ENCODE measurements at places on chromosomes 16 and 17.

DNA sequence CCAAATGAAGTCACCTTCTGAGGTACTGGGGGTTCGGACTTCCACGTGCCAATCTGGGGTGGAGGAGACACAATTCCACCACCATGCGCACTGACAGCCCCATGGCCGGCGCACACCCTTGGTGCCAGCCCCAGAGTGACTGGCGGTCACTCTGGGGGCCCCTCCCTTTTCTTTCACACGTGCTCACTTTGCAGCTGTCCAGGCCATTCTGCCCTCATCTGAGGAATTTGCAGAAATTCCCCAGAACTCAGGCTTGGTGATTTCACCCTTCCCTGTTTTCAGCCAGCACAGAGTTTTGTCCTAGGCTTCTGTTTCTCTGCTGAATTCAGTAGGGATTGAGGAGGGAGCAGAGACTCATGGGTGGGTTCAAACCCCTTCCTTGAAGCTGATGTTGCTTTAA, 54.8 kb downstream of the CDRT4 start:
- DNase-seq, result no peak

- peak; percentile 52 for DNase-seq
These were observed 2.8 kb downstream of the FAM171A2 start for GRCh38 chr17:44360826-44361225.

- no peak for DNase-seq
These were observed 64.0 kb downstream of the DYNLRB2 start for GRCh38 chr16:80604600-80605355.

DNA sequence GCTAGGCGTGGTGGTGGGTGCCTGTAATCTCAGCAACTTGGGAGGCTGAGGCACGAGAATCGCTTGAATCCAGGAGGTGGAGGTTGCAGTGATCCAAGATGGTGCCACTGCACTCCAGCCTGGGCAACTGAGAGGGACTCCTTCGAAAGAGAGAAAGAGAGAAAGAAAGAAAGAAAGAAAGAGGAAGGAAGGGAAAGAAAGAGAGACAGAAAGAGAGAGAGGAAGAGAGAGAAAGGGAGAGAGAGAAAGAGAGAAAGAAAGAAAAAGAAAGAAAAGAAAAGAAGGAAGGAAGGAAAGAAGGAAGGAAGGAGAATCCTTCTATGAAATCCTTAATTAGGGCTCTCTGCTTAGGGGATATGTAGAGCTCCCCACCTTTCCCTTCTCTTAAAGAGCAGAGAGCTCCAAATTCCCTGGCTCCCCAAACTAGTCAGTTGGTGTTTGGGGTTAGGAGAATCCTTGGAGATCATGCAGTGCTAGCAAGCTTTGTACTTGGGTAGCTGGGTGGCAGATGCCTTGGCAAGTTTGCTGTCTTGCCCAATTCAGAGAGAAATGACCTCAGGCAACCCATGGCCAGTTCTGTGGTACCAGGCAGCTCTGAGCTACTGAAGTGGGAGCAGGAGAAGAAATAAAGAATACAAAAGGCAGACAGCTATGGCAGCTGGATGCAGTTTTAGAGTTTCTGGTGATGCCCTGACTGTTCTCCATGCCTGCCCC, 8.9 kb upstream of the HOXB13 start:
- no peak for DNase-seq

DNA sequence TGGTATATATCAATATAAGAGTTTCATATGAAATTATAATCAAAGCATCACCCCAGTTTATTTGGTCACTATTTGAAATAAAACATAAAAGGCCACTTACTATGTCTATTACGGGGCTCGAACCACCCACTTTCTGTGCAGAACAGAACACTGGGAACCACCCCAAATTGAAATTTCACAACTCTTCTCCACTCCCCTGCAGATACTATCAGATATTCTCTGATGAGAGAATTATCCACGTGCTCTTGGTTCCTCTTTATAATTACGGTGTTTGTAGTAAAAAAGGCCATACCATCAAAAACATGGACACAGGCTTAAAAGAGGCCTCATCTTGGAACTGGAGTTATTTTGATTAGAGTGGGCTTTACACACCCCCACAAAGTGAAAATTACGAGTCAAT, 82.8 kb downstream of the WDR59 start:
- no peak for DNase-seq

DNA sequence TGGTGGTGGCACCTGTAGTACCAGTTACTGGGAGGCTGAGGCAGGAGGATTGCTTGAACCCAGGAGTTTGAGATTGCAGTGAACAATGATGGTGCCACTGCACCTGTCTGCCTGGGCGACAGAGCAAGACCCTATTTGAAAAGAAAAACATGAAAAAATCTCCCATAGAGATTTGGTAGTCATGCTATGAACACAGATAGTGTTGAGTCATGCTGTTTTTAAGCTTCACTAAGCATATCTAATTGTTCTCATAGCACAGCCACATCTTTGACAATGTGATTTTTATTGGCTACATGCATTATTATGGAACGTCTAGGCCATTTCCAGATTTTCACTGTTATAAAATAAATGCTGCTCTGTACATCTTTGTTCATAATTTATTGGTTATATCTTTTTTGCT, 6.0 kb downstream of the IL34 start:
- no peak for DNase-seq

DNA sequence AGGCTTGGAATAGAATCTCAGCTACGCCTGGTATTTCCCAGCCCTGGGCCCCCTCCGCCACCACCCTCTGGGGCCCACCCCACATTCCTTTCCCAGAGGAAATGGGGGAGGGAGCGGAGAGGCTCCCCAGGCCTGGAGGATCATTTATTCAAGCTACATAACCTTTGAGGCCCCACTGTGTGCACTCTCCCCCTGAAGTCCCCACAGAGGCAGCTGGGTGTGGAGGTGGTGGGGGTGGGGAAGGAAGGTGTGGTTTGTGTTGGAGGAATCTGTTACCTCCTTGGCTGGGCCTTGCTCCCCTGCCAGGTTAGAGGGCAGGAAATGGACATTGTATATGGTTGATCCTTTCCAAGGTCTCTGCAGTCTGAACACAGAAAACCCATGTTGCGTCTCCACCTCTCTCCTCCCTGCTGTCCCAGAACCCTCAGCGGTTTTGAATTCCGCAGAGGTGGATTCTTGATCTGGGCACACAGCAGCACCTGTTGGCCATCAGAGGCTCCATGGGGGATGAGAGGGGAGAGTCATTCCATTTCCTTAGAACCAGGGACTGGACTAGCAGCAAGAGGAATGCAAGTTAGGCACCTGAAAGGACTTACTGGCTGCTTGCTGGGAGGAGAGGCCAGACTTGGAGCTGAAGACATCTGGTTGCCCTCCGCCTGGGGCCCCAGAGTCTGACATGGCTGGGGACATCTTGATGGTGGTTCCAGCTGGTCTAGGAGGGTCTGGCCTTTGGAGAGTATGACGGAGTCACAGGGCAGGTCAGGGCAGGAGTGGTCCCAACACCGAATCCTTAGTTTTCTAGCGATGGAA, 23.0 kb downstream of the ARHGAP23 start:
- DNase-seq, result no peak

DNA sequence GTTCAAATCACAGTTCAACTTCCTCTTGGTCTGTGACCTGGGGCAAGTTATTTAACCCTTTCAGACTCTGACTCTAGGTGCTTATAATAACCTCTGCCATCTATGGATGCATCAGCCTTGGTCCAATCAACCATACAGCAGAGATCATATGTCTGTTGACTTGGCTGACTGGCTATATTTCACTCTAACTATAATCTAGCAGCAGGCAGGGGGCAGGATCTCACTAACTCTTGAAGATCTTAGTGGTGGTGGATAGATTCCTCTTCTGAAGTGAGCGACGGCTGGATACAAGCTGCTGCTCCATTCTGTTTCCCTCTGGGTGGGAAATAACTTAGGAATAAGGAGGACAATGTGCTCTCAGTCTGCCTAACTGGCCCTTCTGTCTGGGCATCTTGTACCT, 146.6 kb downstream of the SKAP1 start:
- no peak for DNase-seq

- no peak for DNase-seq
These were observed 58.5 kb downstream of the TBC1D16 start for GRCh38 chr17:79977161-79977631.

Data from dorsolateral prefrontal cortex (tissue), 122 donors.